Spleen (tissue), 13 donors: ENCODE measurements at places on chromosomes 1 and 21. TPM values are rescaled to one million over a fixed set of nuclear protein-coding genes. Genes with fewer than 3 reads are reported as not detected.

- DNase-seq = no peak
- H3K4me3 ChIP-seq = no peak overlapping the region
- H3K27ac ChIP-seq = no peak overlapping the region
- H3K36me3 ChIP-seq = no peaks in the 10 kb centered on the region
- no peaks in the 10 kb centered on the region for H3K4me1 ChIP-seq
Measured at GRCh38 chr1:53499257-53500203, 40.3 kb downstream of the DMRTB1 start.

- no peaks in the 10 kb centered on the region for H3K4me1 ChIP-seq
- H3K27me3 ChIP-seq = no peaks in the 10 kb centered on the region
- H3K36me3 ChIP-seq = no peaks in the 10 kb centered on the region
- H3K27ac ChIP-seq = peak overlapping the region; percentile 59
- no peak for DNase-seq
Measured at GRCh38 chr1:167797015-167797414, 75.2 kb downstream of the MPZL1 start.

DNA sequence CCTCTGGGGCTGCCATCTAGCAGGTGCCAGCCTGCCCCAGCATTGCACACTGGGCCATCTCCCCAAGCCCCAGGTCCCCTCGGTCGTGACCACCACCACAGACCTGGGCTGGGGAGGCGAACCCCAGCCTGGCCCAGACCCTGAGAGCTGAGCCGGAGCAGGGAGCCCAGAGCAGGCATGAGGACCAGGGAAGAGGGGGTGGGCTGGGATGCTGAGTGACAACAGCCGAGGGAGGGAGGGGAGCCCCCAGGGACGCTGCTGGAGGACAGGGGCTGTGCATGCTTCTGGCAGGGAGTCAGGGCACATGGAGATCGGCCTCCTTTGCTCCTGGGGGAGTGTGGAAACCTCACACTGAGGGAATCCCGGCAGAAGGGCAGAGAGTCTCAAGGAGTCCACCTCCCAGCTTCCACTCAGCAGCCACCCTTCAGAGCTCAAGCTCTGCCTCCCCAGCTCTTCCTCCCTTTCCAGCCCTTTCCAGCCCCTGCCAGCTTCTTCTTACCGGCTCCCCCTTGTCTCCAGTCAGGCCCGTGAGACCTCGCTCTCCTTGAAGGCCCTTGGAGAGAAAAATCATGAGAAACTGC, 23.7 kb upstream of the PEF1 start:
- H3K36me3 ChIP-seq = no peaks in the 10 kb centered on the region
- H3K27me3 ChIP-seq = no peaks in the 10 kb centered on the region
- no peak overlapping the region for H3K27ac ChIP-seq

DNA sequence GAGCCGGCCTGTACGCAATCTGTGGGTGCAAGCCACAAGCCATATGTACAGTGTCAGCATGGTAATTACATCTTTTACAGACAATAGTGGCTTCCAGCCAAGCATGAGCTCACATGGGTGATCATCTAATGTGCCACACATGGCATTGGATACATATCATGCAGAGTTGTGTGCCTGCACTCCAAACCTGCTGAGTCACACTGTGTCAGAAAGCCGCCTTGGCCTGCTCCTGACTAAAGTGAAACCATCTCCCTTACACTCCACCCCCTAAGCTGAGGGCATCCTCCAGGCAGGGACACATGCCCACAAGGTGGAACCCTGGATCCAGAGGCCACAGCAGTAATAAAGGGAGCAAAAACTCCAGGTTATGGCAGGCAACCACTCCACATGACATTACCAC, 72.5 kb downstream of the KCNT2 start:
- H3K27ac ChIP-seq = no peak overlapping the region
- no peaks in the 10 kb centered on the region for H3K4me1 ChIP-seq
- no peak overlapping the region for H3K4me3 ChIP-seq
- DNase-seq = peak; percentile 33
- no peaks in the 10 kb centered on the region for H3K36me3 ChIP-seq

GRCh38 chr1:54551891-54552290, 3.9 kb downstream of the ACOT11 start:
- no peaks in the 10 kb centered on the region for H3K27me3 ChIP-seq
- peaks cover 19% of the 10 kb centered on the region for H3K4me1 ChIP-seq
- H3K36me3 ChIP-seq = no peaks in the 10 kb centered on the region
- H3K27ac ChIP-seq = no peak overlapping the region
- H3K4me3 ChIP-seq = no peak overlapping the region
- DNase-seq = peak; percentile 21

GRCh38 chr1:179815641-179816040, 62.0 kb downstream of the TOR1AIP2 start:
- H3K4me3 ChIP-seq = peak overlapping the region; percentile 45
- DNase-seq = peak; percentile 65
- no peaks in the 10 kb centered on the region for H3K36me3 ChIP-seq

DNA sequence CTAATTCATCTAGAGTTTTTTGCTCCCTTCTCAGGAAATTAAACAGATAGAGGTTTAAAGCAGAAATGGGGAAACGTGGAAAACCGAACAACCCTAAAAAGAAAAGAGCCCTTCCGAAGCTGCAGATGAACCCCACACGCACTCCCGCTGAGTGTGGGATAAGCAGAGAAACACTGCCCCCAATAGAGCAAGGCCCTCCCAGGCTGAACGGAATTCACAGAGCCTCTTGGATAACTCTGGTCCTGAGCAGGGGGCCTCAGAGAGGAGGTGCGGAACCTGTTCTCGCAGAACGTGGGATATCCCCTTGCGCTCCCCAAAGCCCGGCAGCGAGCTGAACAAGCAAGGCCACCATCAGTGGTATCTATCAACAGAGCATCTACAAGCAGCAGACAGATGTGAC, 44.9 kb downstream of the SSBP3 start:
- DNase-seq = no peak
- H3K36me3 ChIP-seq = no peaks in the 10 kb centered on the region
- peaks cover 15% of the 10 kb centered on the region for H3K4me1 ChIP-seq
- H3K27me3 ChIP-seq = no peaks in the 10 kb centered on the region
- H3K4me3 ChIP-seq = no peak overlapping the region

DNA sequence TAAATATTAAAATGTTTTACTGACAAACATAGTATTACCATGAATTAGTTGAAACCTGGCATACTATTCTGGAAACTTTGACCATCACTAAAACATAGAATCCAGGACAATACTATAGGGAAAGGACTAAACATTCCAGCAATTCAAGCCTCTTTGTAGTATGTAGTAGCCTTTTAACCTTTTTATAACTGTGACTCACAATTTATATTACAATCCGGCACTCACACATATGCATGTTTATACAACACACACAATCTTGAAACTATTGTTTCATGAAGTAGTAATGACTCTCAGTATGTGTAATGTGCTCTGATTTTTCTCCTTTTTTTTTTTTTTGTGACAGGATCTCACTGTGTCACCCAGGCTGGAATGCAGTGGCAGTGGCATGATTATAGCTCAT, 64.3 kb downstream of the ANKRD13C start:
- H3K4me1 ChIP-seq = no peaks in the 10 kb centered on the region
- H3K27me3 ChIP-seq = no peaks in the 10 kb centered on the region
- no peak overlapping the region for H3K27ac ChIP-seq

DNA sequence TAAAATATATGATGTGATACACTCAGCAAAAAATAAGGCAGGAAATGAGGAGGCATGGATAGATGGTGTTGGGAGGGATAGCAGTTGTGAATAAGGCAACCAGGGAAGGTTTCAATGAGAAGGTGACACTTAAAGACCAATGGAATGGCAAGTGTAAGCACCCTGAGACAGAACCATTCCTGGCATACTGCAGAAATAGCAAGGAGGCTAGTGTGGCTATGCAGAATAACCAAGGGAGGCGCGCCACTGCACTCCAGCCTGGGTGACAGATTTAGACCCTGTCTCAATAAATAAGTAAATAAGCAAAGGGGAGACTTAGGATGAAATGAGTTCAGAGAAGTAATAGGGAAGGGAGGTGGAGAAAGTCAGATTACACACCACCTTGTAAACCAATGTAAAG, 113.9 kb downstream of the TOMM20 start:
- no peaks in the 10 kb centered on the region for H3K27me3 ChIP-seq
- peaks cover 52% of the 10 kb centered on the region for H3K4me1 ChIP-seq
- no peaks in the 10 kb centered on the region for H3K36me3 ChIP-seq

DNA sequence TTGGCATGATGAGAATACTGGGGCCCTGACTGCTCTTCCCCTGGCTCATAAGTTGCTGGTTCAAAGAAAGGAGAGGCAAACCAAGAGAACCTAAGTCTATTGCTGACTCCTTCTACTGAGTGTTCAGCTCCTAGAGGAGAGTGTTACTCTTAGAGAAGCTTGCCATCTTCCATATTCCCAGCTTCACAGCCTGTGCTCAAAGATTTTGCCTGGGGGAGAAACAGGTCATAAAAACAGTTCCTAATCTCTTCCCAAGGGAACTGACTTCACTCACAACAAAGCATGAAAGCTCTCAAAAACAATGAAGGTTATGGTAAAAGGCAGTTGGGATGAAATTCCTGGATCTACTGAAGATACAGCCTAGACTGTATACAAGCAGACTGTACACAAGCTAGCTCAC, 37.1 kb downstream of the LRRC40 start:
- H3K27me3 ChIP-seq = no peaks in the 10 kb centered on the region
- no peaks in the 10 kb centered on the region for H3K36me3 ChIP-seq
- H3K27ac ChIP-seq = no peak overlapping the region
- H3K4me1 ChIP-seq = no peaks in the 10 kb centered on the region
- no peak overlapping the region for H3K4me3 ChIP-seq
- DNase-seq = no peak

- DNase-seq = no peak
- H3K27me3 ChIP-seq = peaks cover 17% of the 10 kb centered on the region
- no peak overlapping the region for H3K27ac ChIP-seq
- H3K36me3 ChIP-seq = no peaks in the 10 kb centered on the region
- no peaks in the 10 kb centered on the region for H3K4me1 ChIP-seq
Measured at GRCh38 chr1:163440090-163440489, 118.3 kb downstream of the NUF2 start.

- H3K4me3 ChIP-seq = no peak overlapping the region
- no peak for DNase-seq
- H3K27me3 ChIP-seq = no peaks in the 10 kb centered on the region
- no peaks in the 10 kb centered on the region for H3K36me3 ChIP-seq
Measured at GRCh38 chr1:150089846-150090520, 22.4 kb downstream of the VPS45 start.

DNA sequence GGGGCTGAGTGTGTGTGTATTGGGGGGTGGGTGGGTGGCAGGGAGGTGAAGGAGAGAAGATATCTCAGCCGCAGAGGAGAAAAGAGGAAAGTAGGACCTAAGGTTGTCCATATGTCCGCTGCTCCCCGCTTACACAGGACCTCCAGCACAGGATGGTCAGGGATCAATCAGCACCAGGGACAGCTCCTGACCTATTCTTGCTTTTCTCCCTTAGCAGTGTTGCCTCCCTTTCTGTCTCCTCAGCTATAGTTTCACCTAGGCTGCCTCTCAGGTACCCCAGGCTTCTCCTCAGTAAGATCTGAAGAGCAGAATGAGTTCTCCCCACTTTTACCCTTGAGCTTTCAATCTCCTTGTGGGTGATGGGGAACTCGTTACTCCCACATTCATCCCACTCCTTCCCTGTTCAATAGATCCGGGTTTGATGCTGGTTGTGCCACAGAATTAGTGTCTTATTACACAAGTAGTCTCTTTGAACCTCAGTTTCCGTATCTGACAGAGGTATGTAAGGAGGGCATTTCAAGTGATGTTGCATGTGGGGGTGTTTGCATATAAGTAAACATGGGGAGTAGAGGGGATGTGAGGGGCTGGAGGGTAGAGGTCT, 1.4 kb upstream of the DPH2 start:
- H3K27me3 ChIP-seq = no peaks in the 10 kb centered on the region
- peaks cover 22% of the 10 kb centered on the region for H3K4me1 ChIP-seq
- H3K36me3 ChIP-seq = peaks cover 12% of the 10 kb centered on the region
- no peak overlapping the region for H3K27ac ChIP-seq
- DNase-seq = no peak

GRCh38 chr1:48356901-48357300, 115.1 kb downstream of the SPATA6 start:
- no peak overlapping the region for H3K27ac ChIP-seq
- no peaks in the 10 kb centered on the region for H3K4me1 ChIP-seq
- H3K36me3 ChIP-seq = no peaks in the 10 kb centered on the region

- no peak overlapping the region for H3K27ac ChIP-seq
- H3K27me3 ChIP-seq = no peaks in the 10 kb centered on the region
- no peaks in the 10 kb centered on the region for H3K36me3 ChIP-seq
Measured at GRCh38 chr21:15850645-15851044, 120.9 kb downstream of the USP25 start.

- no peaks in the 10 kb centered on the region for H3K36me3 ChIP-seq
- H3K4me3 ChIP-seq = no peak overlapping the region
- DNase-seq = no peak
- H3K4me1 ChIP-seq = peaks cover 17% of the 10 kb centered on the region
- no peaks in the 10 kb centered on the region for H3K27me3 ChIP-seq
Measured at GRCh38 chr1:61120998-61121397, 38.6 kb downstream of the NFIA start.

The IFI44L gene
- 60.3 TPM for total RNA-seq

The RNF19B gene
- total RNA-seq = 20.1 TPM

The CYP4B1 gene
- total RNA-seq = 1.0 TPM

The MAPKAPK2 gene
- total RNA-seq = 88.1 TPM

The COL16A1 gene
- 11.6 TPM for total RNA-seq

The SPRR2G gene
- total RNA-seq = not detected

The RUNX3 gene
- 52.9 TPM for total RNA-seq

The SPTA1 gene
- total RNA-seq = 2.6 TPM

The FBXO2 gene
- 3.0 TPM for total RNA-seq

The AMY2B gene
- 33.4 TPM for total RNA-seq

The ENAH gene
- 98.1 TPM for total RNA-seq
